ENCODE measurements at places on chromosomes 11 and 22.

- DNase-seq: no peak
Observed at GRCh38 chr11:84398017-84398626, 1112.0 kb upstream of the CCDC90B start.

DNA sequence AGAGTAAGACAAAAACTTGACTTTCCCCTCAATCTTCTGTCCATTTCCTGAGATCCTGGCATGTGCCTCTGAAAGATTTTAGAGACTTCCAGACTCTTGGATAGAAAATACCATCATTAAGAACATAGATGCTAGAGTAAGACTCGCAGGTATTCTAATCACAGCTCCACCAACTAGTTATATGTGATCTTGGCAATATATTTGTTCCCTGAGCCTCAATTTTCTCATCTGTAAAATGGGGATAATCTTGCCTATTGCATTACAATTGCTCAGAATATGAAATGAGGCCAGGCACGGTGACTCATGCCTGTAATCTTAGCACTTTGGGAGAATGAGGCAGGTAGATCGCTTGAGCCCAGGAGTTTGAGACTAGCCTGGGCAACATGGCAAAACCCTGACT lies 10.7 kb downstream of the RHOG start:
- no peak for DNase-seq

DNA sequence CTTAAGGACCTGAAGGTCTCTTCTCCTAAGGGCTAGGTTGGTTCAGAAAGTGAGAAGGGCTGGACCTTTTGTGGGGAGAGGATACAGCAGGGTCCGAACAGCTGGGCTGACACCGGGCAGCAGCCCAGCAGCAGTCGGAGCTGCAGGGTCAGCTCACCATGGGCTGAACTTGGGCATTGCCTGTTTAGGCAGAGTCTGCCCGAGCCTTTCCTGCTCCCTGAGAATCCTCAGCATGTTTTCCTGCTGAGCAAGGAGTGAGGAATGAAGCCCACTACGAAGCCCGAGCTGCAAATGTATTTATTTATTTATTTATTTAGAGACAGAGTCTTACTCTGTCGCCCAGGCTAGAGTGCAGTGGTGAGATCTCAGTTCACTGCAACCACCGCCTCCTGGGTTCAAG lies 83.9 kb downstream of the PTPRJ start:
- no peak for DNase-seq

DNA sequence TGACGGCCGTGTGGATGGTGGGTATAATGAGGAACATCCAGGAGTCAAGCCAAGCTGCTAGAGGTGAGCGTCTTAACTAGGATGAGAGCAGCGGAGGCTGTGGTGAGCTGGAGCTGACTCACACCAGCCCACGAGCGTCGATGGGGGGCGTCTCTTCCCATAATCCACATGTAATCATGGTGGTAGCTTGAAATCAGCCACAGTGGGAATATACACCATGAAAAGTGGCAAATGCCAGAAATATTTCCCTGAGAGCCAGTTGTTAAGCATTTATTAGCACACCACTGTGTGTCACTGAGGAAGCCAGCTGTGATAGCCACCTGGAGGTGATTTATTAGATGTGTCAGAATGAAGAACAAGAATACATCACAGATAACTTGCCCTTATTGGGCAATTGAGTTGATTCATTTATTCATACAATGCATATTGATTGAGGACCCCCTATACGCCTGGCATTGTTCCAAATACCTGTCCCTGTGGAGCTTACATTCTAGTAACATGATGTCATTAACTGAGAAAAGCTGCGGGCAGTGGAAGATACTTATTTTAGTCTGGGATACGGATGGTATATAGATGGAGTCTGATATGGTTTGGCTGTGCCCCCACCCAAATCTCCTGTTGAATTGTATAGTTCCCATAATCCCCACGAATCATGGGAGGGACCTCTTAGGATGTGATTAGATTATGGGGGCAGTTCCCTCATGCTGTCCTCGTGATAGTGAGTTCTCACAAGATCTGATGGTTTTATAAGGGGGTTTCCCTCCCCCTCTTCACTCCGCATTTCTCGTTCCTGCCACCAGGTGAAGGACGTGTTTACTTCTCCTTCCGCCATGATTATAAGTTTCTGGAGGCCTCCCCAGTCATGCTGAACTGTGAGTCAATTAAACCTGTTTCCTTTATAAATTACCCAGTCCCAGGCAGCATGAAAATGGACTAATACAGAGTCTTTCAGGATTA lies 473.4 kb downstream of the METTL15 start:
- DNase-seq: no peak

DNA sequence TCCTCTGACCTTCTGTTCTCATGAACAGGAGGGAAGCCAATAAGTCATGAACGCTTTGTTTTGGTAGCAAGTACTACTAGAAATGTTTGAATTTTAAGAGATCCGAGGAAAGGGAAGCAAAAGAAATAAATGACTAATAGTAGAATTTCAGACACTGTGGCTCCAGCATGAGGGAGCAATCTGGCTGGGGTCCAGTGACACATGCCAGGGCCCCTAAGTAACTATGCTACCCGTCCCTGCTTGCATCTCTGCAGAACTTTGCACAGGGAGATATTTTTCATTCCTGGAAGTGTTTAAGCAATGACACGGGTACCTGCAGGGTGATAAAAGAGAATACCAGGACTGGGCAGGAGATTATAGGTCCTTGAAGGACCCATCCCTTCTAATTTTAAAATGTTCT lies 7.3 kb upstream of the ADAMTS8 start:
- DNase-seq: no peak

DNA sequence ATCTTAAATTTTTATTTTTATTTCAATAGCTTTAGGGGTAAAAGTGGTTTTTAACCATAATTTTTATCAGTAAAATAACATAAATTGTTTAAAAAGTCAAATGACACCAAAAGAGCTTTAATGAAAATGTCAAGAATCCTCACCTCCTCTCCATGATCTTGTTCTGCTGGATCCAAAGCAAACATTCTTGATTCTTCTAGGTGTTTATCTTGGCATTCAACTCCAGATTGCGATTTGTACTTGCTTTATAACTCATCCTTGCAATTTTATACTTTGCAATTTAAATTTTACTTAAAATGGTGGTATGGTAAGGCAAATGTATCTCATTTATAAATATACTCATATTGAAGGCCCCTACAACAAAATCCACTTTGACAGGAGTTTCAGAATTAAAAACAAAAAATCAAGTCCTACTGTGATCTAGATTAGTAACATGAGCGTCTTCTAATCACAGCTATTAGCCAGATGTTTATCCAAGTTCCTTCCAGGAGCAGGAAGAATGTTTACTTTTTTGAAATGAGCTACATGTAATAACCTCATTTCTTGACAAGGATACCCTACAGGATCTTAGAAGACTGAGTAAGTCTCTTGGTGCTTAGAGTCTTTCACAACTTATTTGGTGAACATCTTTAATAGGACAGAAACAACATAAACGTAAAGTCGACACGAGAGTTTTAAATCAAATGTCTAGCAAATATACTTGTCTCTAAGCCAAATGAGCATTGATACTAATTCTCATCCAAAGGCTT lies 72.4 kb upstream of the CARD18 start:
- DNase-seq: no peak

DNA sequence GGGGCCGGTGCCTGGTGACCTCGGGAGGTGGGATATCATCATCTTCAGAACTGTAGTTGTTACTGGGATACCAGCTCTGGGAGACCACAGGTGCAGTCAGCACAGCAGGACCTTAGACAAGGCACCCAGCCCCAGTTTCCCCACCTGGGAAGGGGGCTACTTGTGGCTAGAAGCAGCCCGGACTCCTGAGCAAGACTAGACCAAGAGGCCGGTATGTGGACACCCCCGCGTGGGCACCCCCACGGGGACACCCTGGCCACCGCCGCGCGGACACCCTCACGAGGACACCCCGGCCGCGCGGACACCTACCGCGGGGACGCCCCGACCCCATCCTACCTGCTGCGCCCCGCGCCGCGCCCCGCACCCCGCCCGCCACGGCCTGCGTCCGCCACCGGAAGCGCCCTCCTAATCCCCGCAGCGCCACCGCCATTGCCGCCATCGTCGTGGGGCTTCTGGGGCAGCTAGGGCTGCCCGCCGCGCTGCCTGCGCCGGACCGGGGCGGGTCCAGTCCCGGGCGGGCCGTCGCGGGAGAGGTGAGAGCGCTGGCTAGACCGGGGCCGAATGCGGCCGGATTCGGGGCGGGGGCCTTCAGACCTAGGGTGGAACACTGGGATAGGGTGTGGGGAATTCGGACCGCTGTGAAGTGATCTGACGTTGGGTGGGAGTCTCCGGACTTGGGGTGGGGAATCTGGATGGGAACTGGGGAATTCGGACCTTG lies at the start of the genes COMT and TXNRD2:
COMT (plus strand) TSS at position 408 of the 718 bp plus-strand sequence. CDS start 20,755 bp downstream, outside the sequence.
TXNRD2 (minus strand) TSS at position 454 of the 718 bp plus-strand sequence; CDS start at position 439, 15 bp downstream.
- peak; percentile 56 for DNase-seq

DNA sequence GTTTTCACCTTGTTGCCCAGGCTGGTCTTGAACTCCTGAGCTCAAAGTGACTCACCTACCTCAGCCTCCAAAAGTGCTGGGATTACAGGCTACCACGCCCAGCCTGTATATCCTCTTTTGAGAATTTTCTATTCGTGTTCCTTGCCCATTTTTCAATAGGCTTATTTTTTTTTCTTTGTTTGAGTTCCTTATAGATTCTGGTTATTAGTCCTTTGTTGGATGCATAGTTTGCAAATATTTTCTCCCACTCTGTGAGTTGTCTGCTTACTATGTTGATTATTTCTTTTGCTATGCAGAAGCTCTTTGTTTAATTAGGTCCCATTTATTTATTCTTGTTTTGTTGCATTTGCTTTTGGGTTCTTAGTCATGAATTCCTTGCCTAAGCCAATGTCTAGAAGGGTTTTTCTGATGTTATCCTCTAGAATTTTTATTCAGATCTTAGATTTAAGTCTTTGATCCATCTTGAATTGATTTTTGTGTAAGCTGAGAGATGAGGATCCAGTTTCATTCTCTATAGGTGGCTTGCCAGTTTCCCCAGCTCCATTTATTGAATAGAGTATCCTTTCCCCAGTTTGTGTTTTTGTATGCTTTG lies 17.7 kb upstream of the ZBED5 start:
- no peak for DNase-seq

DNA sequence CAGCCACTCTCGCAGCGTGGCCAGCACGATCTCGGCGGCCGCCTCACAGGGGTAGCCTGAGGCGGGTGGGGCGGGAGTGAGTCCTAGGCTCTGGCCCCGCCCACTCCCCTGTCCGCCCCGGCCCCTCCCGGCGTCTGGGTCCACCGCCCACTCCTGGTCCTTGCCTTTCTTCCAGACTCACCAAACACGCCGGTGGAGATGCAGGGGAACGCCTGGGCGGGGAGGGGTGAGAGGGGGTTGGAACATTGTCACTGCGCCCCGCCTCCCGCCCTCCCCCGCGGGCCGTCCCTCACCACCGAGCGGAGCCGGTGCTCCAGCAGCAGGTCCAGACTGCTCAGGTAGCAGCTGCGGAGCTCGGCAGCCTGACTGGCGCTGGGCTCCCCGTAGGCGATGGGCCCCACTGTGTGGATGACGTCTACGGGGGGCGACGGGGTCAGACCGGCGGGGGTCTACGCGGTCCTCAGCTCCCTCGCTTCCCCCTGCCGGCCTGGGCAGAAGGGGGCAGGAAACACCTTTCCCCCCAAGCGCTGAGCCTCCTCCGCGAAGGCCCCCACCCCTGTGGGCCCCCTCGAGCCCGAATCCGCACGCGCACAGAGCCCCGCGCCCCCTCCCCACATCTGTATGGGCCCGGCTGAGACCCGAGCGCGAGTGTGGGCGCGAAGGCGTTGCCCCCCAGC lies 13.2 kb downstream of the OTUB1 start:
- DNase-seq: peak; percentile 54

GRCh38 chr11:60786811-60787567 lies 1.9 kb downstream of the MS4A10 start:
- no peak for DNase-seq

DNA sequence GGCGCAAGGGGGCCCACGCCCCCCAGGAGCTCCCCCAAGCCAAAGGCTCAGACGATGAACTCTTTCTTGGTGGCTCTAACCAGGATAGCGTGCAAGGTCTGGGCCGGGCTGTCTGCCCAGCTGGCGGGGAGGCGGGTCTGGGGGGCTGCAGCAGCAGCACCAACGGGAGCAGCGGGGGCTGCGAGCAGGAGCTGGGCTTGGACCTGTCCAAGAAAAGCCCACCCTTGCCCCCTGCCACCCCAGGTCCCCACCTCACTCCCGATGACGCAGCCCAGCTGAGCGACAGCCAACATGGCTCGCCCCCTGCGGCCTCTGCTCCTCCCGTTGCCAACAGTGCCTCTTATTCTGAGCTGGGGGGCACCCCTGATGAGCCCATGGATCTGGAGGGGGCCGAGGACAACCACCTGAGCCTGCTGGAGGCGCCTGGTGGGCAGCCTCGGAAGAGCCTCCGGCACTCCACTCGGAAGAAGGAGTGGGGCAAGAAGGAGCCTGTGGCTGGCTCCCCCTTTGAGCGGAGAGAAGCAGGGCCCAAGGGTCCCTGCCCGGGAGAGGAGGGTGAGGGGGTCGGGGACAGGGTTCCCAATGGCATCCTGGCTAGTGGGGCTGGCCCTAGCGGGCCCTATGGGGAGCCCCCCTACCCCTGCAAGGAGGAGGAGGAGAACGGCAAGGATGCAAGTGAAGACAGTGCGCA lies 21.6 kb upstream of the TMEM191C start:
- no peak for DNase-seq

DNA sequence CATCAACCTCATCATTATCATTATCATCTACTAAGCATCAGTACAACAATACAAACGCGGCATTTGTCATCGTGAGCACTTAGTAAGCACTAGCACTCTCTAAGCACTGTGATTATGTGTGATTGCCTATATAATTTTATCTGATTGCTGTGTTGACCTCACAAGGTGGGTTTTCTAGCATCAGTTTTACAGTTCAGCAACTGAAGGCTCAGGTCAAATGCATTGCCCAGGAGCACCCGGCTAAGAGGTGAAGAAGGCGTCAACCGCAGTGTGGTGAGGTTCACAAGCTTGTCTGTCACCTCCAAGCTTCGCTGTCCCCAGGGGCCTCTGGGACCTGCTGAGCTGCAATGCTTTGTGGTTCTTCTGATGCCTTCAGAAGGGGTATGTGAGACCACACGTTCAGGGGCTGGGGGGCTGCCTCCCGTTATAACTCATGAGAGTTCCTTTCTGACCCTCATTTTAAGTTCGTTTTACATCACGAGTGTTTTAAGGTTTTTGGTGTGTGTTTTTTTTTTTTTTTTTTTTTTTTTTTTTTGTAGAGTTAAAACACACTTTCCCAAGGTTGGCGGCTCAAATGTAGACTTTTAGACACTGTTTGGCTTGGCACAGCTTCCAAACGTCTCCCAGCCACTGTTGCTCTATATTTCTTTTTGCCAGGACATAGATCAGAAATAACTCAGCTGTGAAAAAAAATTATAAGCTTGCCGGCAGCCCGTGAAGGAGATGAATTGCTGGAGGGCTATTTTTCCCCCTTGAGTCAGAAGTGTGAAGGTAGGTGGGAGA lies 33.8 kb upstream of the SCUBE1 start:
- DNase-seq: no peak

- DNase-seq: no peak
Observed at GRCh38 chr11:69436041-69436982, 45.2 kb upstream of the LINC01488 start.

GRCh38 chr11:102583141-102583873 lies 41.8 kb downstream of the MMP20 start:
- no peak for DNase-seq

- DNase-seq: no peak
Observed at GRCh38 chr11:17952487-17952886, 60.4 kb downstream of the SERGEF start.

GRCh38 chr11:87463486-87464102 lies 425.9 kb downstream of the TMEM135 start:
- DNase-seq: no peak

All from activated T-helper 1 cell treated with anti-CD3 and anti-CD28 coated beads, Interleukin-2, amount 50 U/mL, for 16 hours (primary cell).